ENCODE measurements at places on chromosomes 2 and 18.

- no peak for DNase-seq
Observed at GRCh38 chr2:209938906-209939305, 63.5 kb upstream of the RPE start.

DNA sequence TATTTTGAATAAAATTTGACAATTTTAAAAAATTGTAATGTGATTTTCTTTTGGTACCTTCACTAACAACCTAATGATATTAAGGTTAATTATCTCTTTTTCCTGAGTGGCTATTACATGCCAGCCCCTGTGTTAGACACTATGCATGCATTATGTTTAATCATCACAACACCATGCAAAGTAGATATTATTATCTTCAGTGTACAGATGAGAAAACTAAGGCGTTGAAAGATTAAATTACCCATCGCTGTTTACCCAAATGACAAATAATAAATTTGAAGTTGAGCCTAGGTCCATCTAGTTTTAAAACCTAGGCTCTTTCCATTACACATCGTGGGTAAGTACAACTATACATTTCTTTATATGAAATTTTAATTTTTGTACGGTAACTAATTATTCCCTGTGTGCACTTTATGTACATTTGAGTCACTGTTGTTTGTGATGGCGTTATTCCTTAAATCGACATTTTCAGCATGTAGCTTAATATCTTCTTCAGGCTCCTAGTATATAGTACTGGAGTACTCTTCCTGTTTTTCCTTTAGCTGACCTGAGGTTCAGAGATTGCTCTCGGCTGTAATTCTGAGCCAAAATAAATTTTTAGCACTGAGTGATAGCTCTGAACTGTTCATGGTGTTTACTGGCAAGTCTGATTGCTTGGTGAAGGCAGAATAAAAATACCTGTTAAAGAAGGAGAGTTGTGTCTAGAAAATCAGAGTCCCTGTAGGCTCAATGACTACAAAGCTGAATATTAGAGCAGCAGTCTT is 13.9 kb upstream of the MBD2 start:
- no peak for DNase-seq

- DNase-seq: no peak
Observed at GRCh38 chr2:158127380-158127804, 25.7 kb downstream of the UPP2 start.

DNA sequence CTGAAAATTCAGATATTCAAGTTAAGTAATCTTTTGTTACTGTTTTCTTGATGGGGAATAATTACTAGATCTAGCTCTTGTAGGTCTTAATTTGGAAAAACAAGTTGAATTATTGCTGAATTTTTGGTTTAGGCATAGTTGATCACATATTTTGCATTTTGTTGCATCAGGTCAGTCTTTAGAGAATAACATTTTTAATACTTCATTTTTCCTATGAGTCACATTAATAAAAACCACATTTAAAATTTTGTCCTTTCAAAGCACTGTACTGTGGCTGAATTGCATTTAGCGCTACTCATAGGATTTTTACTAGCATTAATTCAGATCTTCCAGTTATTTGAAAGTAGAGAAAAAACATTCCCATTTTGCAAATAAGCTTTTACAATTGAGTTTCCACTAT is 23.2 kb downstream of the MAP4K4 start:
- no peak for DNase-seq
